D721Med (cell line): ENCODE measurements at places on chromosomes 3 and 15.

DNA sequence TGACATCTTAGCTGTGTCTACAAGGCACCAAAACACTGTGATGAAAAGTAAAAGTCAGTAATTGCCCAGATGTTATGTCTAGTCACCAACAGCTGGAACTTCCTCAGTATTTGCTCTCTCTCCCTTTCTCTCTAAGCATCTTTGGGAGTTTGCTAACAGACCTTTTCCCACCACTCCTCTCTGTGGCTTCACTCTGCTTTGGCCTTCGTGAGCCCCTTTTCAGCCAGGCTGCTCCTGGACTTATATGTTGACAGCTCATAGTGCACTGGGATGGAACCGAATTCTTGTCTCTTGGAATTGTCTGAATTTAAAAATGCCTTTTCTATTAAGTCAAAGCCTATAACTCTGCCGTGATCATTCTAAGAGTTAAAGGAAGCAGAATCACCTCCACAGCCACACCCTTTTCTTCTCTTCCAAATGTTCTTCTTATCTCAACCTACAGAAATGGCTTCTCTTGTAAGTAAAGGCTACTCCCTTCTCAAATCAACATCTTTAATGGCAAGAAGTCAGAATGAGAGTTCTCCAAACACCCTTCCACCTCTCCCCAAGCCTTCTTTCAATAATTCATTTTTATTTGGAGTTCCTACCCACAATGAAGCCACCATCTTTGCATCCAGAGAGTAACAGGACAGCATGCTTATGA lies 17.2 kb upstream of the FOXP1 start:
- no peak for DNase-seq

- no peak for DNase-seq
Measured at GRCh38 chr15:95329362-95329761, 1001.1 kb upstream of the NR2F2 start.

GRCh38 chr15:67786646-67787045 lies 38.7 kb upstream of the SKOR1 start:
- DNase-seq, result no peak

DNA sequence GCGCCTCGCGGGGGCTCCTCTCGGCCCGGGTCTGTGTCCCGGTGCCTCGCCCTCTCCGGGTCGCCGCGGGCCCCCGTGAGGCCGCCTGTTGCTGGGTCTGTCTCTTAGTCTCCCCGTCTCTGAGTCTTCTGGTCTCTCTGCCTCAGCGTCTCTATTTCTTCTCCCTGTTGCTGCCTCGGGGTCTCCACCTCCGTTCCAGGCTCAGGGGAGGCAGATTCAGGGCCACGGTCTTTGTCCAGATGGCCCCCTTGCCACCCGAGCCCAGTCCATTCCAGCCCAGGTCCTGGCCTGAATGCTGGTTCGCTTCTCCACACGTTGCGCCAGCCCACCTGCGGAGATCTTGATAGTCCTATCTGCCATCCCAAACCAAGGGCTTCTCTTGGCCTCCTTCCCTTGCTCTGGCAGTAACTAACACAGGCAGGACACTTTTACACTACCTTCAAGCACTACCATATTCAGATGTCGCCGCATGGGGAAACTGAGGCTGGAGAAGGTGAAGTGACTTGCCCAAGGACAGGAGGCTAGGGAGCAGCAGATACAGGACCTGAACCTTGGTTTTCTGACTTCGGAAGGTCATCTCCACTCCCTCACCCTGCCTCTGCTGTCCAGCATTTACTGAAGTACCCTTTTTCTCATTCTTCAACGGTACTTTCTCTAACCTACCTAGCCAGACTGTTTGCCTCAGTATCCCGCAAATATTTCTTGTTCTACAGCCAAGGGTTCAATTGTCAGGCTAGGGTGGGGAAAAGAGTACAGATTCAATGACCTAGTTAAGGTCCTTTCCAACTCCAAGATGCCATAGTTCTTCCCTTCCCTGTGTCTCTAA lies 616 bp upstream of the IGDCC4 start:
- DNase-seq, result no peak

DNA sequence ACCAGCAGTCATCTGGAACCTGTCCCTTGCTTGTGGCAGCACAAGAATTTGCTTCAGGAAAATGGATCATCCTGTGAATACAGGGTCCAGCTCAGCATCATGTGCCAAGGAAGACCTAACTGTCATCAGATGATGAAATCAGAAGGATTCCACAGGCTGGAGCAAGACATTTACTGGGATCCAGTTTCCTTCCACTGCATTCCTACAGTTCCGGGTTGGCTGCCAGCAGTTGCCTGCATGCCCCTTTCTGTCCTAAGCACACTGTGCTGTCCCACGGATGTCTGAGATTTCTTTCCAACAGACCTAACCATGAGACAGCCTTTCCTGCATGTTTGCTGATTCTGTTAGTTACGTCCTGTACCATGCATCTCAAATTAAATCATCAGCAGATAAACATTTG lies 140.7 kb downstream of the IMPG2 start:
- DNase-seq, result no peak

DNA sequence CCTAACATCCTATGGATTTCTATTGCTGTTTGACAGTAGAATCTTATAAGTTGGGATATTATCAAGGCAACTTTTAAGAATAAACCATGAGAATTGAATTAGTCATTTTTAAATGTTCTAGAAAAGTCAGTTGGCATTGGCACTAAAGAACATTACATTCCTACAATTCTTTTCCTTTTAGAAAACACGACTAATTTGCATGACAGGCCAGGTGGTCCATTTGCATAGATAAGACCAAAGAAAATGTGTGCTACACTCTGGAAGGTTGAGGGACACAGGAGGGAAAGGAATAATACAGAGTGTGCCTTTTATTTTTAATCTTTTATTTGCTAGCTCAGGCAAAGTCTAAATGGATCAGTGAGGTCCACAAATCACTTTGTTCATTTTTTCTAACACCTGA lies 962.3 kb downstream of the EPHA3 start:
- DNase-seq, result no peak

- DNase-seq, result no peak
Measured at GRCh38 chr3:102444101-102444500, 9.3 kb downstream of the ZPLD1 start.

- no peak for DNase-seq
Measured at GRCh38 chr3:160049038-160049437, 60.4 kb downstream of the IL12A start.

GRCh38 chr15:57343048-57343447 lies 33.3 kb upstream of the CGNL1 start:
- no peak for DNase-seq

GRCh38 chr3:165513715-165514701 lies 317.8 kb upstream of the SLITRK3 start:
- no peak for DNase-seq

DNA sequence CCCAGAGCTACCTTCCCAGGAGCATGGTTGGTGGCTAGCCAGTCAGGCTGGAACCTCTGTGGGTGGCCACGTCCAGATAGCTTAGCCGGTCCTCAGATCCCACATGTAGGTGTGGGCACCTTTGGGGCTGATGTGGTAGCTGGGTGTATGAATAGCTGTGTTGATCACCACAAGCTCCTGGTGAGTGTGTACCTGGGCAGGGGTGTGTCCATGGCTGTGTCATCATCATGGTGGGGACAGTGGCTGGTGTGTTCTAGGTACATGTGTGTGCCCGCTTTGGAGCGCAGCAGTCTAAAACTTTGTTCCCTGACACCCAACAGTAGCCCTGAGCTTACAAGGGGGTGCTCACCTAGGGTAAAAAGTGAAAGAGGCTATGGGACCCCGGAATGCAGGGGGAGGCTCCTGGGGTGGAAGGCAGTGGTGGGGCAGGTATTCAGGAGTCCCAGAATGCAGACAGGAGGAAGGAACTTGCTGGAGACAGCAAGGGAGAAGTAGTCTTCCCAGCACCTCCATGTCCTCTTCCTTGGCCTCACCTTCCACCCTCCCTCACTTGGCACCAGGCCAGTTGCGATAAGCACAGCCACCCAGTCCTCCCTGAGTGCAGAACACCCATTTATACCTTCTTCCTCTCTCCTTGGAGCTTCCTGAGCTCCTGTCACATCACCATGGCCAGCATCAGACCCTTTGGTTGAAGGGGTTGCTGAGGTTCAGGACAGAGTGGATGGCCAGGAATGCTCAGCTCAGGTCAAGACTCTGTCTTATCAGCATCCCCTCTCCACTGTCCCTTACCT lies 1.2 kb downstream of the CISH start:
- DNase-seq, result no peak

- DNase-seq, result no peak
Measured at GRCh38 chr3:46619845-46620778, 7.8 kb downstream of the FAM240A start.

DNA sequence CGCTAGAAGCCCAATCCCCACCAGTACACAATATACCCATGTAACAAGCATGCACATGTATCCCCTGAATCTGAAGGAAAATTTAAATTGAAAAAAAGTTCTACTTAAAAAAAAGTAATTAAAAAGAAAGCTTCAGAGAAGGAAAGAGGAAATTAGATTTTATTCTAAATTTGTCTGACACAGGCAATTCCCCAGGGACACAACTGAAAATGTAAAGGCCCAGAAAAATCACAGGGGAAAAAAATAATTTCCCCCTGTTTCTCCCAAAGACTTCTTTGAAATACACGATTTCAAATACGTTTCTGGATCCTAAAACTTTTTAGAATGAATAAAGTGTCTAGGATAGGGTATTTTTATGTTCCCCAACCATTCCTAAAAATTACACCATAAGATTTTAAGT lies 42.9 kb downstream of the SEMA5B start:
- no peak for DNase-seq

- DNase-seq, result no peak
Measured at GRCh38 chr15:43218908-43219706, 1.7 kb downstream of the EPB42 start.

DNA sequence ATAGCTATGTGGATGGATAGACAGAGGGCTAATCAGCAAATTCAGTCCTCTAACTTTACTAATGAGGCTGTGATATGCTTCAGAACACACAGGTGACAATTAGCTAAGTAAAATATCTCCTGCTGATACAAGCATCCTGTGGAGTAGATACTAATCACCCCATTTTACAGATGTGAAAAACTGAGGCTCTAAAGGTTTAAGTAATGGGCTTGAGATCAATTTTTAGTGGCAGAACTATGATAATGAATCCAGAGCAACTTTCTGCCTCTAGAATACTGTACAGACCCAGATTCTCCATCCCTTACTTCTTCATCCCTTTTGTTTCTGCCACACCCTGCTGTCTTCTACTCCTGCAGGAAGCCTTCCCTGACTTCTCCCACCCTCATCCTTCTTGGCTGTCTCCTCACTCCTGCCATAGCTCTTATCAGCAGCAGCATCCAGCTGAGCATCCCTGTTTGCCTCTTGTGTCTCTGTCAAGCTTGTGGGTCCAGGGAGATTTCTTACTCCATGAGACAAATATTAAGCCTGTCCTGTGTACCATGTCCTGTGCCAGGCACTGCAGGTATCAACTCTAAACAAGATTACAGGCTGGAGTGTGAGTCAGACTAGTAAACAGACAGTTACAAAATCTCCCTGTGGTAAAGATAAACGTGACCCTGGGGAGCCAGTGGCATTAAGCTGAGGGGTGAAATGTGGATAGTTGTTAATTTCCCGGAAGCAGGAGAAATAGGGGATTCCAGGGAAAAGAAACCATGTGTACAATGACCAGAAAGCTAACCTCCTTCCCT lies 39.2 kb downstream of the SLC6A11 start:
- no peak for DNase-seq

DNA sequence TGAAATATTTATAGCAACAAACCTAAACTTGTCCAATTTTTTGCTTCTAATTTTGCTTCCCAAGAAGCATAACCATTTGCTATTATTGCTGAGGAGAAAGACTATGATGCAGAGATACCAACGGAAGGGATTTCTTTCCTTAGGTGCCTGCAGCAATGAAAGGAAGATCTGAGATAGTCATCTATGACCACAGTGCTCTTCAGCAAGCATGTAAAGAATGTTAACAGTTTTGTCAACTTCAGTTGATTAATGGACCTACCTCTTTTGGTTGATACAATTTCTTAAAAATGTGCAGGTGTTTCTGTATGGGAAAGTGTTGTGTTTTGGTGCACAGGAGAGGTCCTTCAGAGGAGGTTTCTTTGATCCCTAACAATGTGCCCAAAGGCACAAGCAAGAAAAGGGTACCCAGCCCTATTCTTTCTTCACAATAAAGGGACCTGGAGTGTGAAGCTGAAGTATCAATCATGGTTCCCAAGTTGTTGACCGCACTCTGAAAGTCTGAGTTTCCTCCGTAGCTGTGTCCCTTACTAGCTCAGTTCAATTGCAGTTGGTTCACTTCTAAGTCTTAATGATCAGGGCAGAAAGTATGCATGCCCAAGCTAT lies 307.7 kb upstream of the KCNH8 start:
- DNase-seq, result no peak

GRCh38 chr3:186609247-186609868 lies 3.5 kb upstream of the AHSG start:
- no peak for DNase-seq

DNA sequence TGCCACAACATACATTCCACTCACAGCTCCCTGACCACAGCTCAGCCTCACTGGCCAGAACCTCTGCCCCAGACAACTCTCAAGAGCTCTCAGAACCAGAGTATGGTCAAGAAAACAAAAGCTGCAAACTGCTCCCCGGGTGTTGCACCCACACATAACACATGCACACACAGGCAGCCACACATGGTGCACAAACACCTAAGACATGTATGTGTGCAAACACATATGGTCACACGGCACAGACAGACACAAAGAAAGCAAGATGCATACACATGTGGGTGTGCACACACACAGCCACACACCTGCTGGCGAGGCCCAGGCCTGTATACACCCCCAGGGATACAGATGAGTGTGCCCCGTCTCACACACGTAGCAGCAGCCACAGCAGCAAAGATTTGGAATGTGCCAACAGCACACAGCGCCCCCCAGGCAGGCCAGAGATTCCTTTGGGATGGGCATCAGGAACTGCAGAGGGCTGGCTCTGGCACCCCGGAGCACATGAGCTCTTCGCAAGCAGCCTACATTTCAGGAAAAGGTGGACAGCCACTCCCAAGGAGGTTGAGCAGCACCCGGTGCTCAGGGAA lies 6.6 kb downstream of the KLF15 start:
- no peak for DNase-seq

DNA sequence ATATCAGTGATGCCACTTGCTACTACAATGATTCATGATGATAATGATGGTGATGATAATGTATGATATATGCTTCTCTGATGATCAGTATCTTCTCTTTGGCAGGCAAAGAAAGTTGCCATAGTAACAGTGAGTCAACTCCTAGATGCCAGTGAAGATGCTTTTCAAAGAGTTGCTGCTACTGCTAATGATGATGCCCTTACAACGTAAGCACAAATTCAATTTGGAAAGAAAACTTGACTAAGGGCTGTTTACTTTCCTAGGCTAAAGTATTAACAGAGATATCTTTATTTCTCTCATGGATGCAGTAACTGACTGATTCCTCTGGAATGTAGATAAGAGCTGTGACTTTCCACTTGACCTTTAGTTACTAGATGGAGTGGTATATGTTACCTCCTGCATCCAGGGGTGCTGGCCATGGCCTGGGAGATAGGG lies 27.8 kb downstream of the ADGRG7 start:
- DNase-seq, result no peak
